ENCODE measurements at places on chromosomes 5 and 9. TPM values are rescaled to one million over a fixed set of nuclear protein-coding genes. Genes with fewer than 3 reads are reported as not detected.

CSF2 gene
- not detected for total RNA-seq

DDX4 gene
- total RNA-seq: not detected

FLT4 gene
- total RNA-seq: 66.5 TPM

UIMC1 gene
- total RNA-seq: 56.5 TPM

CYLC2 gene
- total RNA-seq: not detected

RANBP17 gene
- 13.6 TPM for total RNA-seq

CA9 gene
- total RNA-seq: not detected

CCNO gene
- total RNA-seq: 0.88 TPM

SH2D3C gene
- total RNA-seq: 95.0 TPM

PPP2R2B gene
- not detected for total RNA-seq

FBN2 gene
- 57.4 TPM for total RNA-seq

SLCO6A1 gene
- not detected for total RNA-seq

ARID3C gene
- not detected for total RNA-seq

TBC1D13 gene
- 35.1 TPM for total RNA-seq

PCDH12 gene
- 20.4 TPM for total RNA-seq

PTPN3 gene
- not detected for total RNA-seq

PHYHD1 gene
- 0.30 TPM for total RNA-seq

SLC4A9 gene
- total RNA-seq: not detected

ACOT12 gene
- not detected for total RNA-seq

ROR2 gene
- total RNA-seq: not detected

MUSK gene
- not detected for total RNA-seq
